ENCODE measurements at places on chromosomes 4 and X.
A peak's percentile ranks its signal among the peaks of the same experiment; 100 is the strongest.

DNA sequence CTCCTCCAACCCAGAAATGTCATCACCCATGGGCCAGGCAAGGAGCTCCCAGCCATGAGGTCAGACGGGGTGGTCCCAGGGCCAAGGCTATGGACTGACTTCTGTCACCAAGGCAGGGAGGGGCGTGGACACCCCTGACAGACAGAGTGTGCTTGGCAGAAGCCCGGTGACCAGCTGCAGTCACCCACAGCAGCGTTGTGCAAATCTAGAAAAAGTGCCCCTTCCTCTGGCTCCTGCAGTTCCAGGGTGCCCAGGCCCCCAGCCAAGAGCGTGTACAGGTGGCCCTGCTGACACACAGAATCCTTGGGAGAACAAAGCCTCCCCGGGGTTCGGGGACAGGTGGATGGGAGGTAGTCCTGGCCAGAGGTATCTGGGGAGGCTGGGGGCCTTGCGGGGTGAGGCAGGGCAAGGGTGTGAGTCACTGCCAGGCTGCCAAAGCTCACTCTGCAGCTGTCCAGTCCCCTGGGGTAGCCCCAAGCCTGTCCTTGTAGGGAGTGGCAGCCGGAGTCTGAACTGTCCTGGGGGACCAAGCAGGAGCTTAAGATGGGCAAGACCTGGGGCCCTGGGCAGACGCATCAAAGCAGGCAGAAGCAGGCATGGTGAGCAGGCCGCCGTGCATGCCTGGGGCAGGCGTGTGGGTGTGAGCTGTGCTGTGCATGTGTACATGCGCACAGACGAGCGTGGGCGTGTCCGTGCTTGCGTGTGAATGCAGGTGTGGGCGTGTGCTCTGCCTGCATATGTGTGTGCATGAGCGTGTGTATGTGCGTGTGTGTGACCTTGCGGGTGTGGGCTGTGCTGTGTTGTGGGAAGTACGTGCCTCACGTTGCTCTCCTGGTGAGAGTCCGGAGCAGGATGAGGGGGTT lies 3.3 kb downstream of the MYL5 start:
- no peak for DNase-seq

DNA sequence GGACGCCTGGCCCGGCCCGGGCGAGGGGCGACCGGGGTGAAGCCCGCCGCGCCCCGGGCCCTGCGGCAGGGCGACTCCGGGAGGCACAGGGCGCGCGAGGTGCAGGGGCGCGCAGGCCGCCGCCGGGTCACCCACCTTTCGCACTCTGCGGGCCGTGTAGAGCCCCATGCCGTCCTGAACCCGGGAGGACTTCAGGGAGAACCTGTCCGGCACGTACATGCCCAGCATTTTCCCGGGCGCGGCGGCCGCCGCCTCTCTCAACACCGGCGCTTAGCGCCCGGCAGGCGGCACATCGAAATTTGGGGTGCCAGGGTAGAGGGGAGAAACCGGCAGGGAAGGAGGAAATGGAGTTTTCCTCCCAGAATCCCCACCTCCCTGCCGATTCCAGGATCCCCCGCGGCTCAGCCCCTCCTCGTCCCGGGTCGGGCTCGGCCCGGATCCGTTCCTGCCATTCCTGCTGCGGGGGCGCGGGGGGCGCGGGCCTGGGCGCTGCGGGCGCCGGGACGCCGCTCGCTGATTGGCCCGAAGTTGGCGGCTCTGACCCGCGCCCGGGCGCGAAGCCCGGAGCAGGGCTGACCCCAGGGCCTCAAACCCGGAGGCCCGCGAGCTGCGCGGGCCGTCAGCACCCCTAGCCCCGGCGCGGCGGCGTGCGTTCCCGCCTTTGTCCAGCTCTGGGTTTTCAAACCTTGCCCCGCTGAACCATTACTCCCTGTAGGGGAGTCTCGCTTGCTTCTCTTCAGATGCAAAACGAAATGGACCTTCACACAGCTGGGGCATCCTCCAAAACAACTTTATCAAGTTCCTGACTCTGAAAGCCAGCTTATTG lies at the start of gene PRDM5:
PRDM5 (minus strand) TSS at position 346 of the 826 bp plus-strand sequence; CDS start at position 228, 118 bp downstream.
- no peak for DNase-seq

DNA sequence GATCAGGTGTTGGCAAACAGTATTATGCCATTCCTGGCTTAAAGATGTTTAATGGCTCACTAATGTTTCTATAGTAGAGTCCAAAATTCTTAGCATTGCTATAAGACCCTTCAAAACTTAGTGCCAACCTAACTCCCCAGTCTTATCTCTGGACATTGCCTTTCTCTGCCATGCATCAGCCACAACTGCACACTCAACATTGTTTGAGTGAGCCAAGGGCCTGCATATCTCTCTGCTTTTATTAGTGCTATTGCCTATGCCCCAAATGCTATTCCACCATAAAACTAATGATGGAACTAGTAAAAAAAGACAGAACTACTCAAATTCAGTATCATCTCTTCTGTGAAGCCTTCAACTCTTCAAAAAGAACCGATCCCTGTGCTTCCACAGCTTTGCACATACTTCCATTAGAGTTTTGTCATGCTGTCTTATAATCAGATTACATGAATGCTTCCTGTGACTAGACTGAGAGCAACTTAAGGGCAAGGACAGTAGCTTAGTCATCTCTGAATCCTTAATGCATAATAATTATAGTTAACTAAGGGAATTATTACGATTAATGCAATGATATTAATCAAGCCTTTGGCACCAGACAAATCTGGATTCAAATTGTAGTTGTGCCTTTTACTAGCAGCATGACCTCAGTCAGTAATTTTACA lies 53.7 kb downstream of the CHM start:
- no peak for DNase-seq

DNA sequence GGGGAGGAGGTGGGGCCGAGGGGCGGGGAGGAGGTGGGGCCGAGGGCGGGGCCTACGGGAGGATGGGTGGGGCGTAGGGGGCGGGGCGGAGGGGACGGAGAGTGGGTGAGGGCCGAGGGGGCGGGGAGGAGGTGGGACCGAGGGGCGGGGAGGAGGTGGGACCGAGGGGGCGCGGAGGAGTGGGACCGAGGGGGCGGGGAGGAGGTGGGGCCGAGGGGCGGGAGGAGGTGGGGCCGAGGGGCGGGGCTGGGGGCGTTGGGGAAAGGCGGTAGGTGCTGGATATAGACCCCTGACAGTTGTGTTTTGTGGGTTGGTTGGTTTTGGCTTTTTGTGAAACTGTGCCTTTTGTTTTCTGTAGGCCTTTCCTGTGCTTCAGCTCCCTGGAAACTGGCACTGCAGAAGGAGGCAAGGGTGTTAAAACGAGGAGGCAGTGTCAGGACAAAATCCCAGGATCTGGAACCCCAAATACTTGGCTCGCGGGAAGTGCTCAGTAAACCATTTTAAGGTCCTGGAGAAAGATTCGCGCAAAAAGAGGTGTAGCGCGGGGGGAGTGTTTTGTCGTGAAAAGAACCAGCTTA lies 580 bp upstream of the MMGT1 start:
- peak; percentile 66 for DNase-seq

DNA sequence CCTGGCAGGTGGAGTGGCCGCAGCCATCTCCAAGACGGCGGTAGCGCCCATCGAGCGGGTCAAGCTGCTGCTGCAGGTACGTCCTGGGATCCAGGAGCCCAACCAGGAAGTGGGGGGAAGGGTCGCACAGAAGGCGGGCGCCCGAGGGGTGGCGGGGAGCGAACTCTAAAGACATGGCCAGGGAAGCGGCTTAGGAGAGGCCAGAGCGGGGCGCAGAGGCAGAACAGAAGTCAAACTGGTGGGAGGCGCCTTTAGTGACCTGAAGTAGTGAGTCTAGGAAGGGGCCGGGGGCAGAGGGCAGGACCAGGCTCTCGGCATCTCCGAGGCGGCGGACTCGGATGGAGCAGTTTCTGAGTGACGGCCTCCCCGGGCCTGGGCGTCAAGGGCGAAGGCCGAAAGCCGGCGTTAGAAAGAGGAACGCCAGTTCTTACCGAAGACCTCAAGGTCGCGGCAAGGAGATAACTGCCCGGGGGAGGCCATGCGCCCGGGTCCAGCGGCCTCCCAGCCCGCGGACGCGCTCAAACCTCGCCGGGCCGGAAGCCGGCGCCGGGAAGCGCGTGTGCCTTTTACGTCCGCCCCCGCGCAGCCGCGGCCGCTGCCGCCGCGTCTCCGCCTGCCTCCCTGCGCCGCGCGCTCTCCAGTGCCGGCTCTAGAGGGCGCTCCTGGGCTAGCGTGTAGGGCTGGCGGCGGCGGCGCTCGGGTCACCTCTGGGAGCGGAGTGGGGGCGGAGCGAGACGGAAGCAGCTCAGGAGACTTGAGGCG lies 488 bp downstream of the SLC25A5 start:
- DNase-seq = peak; percentile 85

- no peak for DNase-seq
Observed at GRCh38 chr4:30882995-30883675, 163.0 kb downstream of the PCDH7 start.

GRCh38 chrX:71053217-71053621 lies 14.9 kb downstream of the SNX12 start:
- DNase-seq = peak; percentile 35

- no peak for DNase-seq
Observed at GRCh38 chr4:81470456-81471297, 1.0 kb downstream of the RASGEF1B start.

- DNase-seq = peak; percentile 39
Observed at GRCh38 chr4:169566021-169566818, 46.2 kb downstream of the NEK1 start.

- DNase-seq = no peak
Observed at GRCh38 chrX:41198410-41198809, 113.2 kb downstream of the USP9X start.

DNA sequence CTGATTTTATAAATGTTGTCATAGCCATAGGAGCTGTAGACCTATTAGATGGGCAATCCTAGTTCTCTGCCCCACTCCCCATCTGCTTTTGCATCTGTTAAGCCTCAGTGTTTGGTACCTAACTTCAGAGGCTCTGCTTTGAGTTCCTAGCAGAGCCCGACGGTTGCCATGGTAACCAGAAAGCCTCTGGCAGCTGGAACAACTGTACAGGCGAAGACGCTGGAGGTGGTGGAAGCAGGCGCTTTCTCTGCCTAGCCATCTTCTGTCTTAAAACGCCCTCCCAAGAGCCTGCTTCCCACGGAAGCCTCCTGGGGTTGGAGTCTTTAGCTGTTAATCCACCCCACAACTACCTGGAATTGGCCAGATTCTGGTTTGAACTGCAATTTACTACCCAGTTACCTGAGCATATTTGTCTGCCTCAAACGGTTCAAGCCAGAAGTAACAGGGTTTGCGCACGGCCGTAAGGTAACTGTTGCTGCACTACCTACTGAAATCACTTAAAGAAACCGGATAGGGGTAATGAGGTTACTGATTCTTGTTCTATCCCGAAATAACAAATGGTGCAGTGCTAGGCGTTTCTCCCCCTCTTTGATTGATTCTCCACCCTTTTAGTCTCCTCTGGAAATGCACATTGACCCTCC lies 1.0 kb upstream of the GABRG1 start:
- DNase-seq = no peak

DNA sequence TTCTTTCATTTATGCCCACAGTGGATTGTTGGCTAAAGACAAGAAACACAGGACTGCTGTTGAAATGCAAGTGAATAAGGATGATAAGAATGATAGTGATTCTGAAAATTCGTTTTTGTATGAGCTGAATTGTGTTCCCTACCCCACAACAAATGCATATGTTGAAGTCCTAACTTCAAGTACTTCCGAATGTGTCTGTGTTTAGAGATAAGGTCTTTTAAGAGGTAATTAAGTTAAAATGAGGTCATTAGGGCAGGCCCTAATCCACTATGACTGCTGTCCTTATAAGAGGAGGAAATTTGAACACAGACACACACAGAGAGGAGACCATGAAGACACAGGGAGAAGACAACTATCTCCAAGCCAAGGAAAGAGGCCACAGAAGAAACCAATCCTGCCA lies 126.6 kb upstream of the ACSL4 start:
- DNase-seq = no peak

GRCh38 chrX:41491267-41492004 lies 44.3 kb downstream of the NYX start:
- no peak for DNase-seq

DNA sequence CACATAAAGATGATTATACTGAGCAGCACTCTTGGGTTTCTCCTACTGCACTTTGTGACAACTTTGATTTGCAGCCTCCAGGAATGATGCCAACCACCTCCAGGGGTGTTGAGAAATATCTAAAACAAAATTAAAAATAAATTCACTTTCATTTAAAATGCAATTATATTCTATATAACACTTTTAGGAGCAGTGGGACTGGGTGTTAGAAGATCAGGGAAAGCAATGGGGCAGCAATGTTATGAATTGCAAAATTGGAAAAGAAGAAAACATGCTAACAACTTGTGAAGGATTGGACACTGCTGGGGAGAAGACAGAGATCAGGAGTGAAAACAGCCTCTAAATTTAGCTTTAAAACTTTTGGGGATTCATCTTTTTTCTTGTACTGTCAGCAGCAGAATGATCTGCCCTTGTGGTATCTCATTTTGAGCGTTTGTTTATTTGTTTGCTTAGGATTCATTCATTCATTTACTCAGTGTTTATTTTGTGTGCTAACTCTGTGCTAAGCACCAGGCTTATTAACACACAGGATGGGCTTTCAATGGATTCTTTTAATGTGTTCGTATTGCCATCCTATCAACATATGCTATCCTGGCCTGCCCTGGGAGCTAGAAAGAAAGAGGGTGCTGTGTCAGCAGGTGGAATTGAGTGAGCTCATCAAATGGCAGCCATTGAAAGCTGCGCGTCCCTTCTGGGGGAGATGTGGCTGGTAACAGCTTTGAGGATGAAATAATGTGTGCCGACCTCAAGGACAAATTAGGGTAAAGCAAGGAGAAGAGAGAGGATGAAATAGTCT lies 96.5 kb downstream of the FRMPD4 start:
- DNase-seq = no peak

GRCh38 chr4:130288576-130288975 lies 1192.6 kb downstream of the C4orf33 start:
- no peak for DNase-seq

GRCh38 chr4:79233820-79234219 lies 92.0 kb downstream of the NAA11 start:
- DNase-seq = no peak

GRCh38 chr4:73707269-73707875 lies 33.0 kb upstream of the CXCL8 start:
- DNase-seq = no peak

- no peak for DNase-seq
Observed at GRCh38 chr4:105896461-105896942, 1.2 kb downstream of the NPNT start.

- no peak for DNase-seq
Observed at GRCh38 chrX:9586992-9587392, 122.1 kb downstream of the TBL1X start.

- DNase-seq = no peak
Observed at GRCh38 chr4:104500442-104500841, 5.7 kb upstream of the CXXC4 start.

DNA sequence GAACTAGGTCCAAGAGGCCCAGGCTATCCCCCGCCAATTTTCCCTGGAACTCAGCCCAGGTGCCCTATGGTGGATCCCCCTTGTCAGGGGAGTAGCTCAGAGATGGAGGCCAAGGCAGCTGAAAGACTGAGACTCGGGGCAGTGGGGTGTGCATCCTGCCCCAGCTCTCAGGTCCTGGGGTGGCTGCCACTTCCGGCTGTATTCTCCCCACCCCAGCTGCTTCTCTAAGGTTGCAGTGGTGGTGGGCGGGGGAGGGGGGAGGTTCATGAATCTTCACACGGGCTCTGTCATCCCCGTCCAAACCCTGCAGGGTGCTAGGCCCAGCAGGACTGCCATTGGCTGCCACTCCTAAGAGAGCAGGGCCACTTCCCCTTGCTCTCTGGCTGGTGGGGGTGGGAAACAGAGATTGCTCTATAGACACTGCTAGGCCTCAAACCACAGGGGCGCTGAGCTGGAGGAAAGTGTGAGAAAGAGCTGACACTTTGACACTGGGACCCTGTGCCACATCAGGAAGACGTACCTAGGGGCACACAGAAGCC lies 1.5 kb downstream of the SASH3 start:
- peak; percentile 87 for DNase-seq

- DNase-seq = no peak
Observed at GRCh38 chr4:113255628-113256027, 206.2 kb downstream of the ANK2 start.
